ENCODE measurements at places on chromosomes 5 and 9.

- peak; percentile 36 for DNase-seq
- no peak overlapping the region for H3K4me3 ChIP-seq
- H3K27ac ChIP-seq = no peak overlapping the region
- H3K4me1 ChIP-seq = peaks cover 14% of the 10 kb centered on the region
These were observed 6.1 kb upstream of the GCNT1 start for GRCh38 chr9:76452839-76453238.

DNA sequence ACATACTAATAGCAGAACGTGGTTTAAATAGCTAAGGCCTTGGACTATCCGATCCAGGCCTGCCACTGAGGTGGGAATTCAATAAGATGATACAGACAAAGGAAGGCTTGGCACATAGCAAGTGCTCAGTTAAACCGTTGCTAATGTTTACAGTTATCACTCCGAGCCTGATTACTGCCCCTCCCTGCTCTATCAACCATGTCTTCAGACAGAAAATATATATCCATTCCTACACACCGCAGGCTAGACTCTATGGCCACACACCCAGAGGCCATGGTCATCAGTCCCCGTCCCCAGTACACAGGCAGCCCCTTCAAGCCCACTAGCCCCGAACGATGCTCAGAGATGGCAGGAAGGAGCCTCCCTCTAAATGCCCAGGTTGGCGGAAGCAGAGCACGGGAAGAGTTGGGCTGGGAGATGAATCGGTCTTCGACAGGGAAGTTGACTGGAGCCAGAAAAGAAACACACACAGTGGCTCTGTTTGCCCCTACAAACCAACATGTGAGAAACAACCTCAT is 49.7 kb upstream of the STXBP1 start:
- no peak overlapping the region for H3K4me3 ChIP-seq
- no peaks in the 10 kb centered on the region for H3K36me3 ChIP-seq
- H3K4me1 ChIP-seq = peaks cover 24% of the 10 kb centered on the region

DNA sequence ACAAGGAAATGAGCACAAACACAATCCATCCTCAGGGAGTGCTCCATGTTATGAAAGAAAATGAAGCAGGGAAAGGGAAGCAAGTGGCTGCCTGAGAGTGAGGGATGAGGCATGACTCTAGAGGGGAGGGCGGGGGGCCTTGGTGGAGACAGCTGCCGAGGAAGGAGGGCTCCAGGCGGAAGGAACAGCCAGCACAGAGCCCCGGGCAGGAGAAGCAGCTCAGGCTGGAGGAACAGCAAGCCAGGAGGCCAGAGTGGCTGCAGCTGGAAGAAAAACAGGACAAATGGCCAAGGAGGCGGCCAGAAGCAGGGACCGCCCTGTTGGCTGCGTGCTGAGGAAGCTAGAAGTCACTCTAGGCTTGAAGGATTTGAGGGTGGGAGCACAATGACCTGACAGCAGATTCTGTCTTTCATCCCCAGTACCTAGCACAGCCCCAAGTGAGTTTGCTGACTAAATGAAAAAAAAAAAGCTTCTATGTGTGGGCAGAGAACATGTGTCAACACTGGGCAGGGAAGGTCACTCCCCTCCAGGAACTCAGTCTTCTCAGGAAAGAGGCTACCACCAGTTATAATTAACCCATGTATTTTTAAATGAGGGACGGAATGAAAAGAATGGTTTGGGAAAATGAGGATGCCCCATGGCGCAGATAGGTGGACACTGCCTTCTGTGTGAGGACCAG is 142.8 kb downstream of the DCP2 start:
- no peak overlapping the region for H3K4me3 ChIP-seq
- H3K36me3 ChIP-seq = no peaks in the 10 kb centered on the region
- H3K4me1 ChIP-seq = no peaks in the 10 kb centered on the region
- no peak for DNase-seq

GRCh38 chr9:69386651-69387050 is 61.6 kb downstream of the ENTREP1 start:
- H3K27ac ChIP-seq = no peak overlapping the region
- H3K4me3 ChIP-seq = no peak overlapping the region
- DNase-seq = no peak
- H3K4me1 ChIP-seq = 0 out of 2 replicates have a peak, but pooled peaks cover 2% of the 10 kb centered on the region

DNA sequence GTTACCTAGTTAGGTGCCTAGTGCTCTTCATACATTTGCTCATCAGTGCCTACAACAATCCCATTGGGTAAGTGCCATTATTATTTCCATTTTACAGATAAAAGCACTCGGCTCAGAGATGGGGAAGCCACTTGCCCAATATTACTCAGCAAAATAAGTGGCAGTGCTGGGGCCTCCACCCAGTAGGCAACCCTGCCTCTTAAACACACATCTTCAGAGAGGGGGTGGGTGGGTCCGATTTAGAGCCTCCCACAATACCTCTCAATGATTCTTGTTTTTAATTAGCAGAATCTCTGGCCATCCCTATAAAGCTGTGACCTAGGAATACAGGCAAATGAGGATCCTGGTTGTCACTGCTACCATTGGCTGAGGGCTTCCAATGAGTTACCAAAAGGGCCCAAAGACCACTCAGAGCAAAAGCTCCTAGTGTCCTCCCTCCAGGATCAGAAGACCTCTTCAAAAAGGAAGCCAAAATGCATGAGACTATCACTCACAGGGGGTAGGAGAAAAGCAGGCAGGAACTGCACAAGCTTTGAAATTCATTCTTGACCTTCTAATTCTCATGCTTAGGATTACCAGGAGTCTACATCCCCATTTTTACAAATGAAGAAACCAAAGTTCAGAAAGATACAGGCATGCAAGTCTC is 36.1 kb upstream of the UBE2D2 start:
- no peaks in the 10 kb centered on the region for H3K27me3 ChIP-seq
- no peak for DNase-seq
- no peaks in the 10 kb centered on the region for H3K36me3 ChIP-seq
- peak overlapping the region; percentile 26 for H3K27ac ChIP-seq
- H3K4me3 ChIP-seq = peak overlapping the region; percentile 10

DNA sequence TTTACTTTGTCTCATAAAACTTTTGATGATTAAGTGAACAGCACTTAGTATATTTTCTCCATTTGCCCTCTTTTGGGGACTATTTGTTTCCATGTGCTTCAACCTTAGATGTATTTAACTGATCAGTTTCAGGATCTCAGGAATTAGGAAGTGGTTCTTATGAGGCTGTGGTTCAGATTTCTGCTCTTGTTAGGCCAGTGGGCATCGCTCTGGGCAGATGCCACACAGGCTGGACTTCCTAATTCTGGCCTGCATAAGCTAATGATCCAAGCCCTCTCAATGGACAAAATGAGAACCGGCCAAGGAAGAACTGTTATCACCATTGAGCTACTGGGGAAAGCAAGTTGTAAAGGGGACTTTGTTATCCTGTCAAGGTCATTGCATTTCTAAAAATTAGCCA is 6.9 kb downstream of the ARHGAP26 start:
- H3K36me3 ChIP-seq = no peaks in the 10 kb centered on the region
- peaks cover 43% of the 10 kb centered on the region for H3K4me1 ChIP-seq
- no peak for DNase-seq
- no peak overlapping the region for H3K4me3 ChIP-seq
- peaks cover 7% of the 10 kb centered on the region for H3K27me3 ChIP-seq
- no peak overlapping the region for H3K27ac ChIP-seq

GRCh38 chr5:90902651-90903386 is 344.2 kb downstream of the ADGRV1 start:
- no peak for DNase-seq
- H3K4me3 ChIP-seq = no peak overlapping the region
- no peak overlapping the region for H3K27ac ChIP-seq
- H3K27me3 ChIP-seq = no peaks in the 10 kb centered on the region

DNA sequence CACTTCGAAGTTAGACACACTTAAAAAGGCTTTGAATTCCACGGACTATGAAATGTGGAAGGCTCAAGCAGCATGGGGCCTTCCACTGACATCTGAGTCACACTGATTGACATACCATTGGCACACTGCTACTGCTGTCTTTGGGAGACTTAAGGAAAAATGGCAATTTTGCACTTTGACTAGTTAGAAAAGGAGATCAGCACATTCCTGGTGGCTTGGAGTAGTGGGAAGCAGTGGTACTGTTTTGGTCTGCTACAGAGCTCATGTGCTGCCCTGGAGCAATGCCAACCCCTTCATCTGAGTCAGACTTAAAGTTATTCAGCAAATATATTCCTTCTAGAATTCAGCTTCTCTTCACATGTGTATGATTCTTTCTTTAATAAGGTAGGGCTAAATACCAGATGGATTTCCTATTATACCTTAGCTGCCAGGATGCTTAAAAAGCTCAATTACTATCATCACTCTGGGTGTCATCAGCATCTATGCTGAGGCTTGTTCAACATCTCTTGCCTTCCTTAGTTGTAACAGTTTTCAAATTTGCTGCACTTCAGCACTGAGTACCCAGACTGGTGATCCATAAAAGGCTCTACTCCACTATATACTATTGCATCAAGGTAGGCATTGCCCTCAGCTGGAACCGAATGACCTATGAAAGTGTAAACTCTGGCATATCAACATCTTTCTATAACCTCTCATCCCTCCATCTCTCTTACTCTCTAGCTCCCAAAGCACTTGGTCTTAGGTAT is 42.3 kb upstream of the MOCS2 start:
- no peaks in the 10 kb centered on the region for H3K36me3 ChIP-seq
- DNase-seq = no peak
- H3K4me3 ChIP-seq = no peak overlapping the region

DNA sequence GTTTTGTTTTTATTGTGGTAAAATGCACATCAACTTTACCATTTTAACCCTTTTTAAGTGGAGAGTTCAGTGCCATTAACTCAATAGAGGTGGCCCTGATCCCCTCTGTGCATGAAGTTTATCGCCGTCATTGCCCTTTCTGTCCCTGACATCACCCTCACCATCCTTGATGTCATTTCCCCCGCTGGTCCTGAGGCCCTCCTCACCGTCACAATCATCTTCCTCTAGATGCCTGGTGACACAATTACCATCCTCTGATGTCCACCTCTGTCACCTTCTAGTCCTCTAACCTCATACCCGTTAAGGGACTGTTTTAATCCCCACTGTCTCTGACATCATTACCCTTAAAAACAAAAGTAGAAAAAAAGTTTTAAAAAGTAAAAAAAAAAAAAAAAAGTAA is 112.5 kb upstream of the TBC1D2 start:
- peaks cover 6% of the 10 kb centered on the region for H3K36me3 ChIP-seq
- no peaks in the 10 kb centered on the region for H3K27me3 ChIP-seq
- H3K4me3 ChIP-seq = no peak overlapping the region
- no peak overlapping the region for H3K27ac ChIP-seq
- DNase-seq = no peak

GRCh38 chr9:109320742-109321448 is at the start of gene EPB41L4B:
EPB41L4B (minus strand) TSS chr9:109321059; CDS start chr9:109320446, 613 bp downstream.
- H3K4me3 ChIP-seq = peak within 1 kb of the TSS; percentile 97
- no peaks in the 10 kb centered on the region for H3K36me3 ChIP-seq
- H3K4me1 ChIP-seq = peaks cover 29% of the 10 kb centered on the region
- peaks cover 5% of the 10 kb centered on the region for H3K27me3 ChIP-seq
- no peak within 1 kb of the TSS for H3K27ac ChIP-seq
- peak; percentile 96 for DNase-seq

Measured in GM23338 (cell line).